T-helper 2 cell (primary cell): ENCODE measurements at places on chromosomes 12 and 14.
A peak's percentile ranks its signal among the peaks of the same experiment; 100 is the strongest.

- DNase-seq: no peak
Measured at GRCh38 chr12:58393152-58393551, 451.8 kb downstream of the ATP23 start.

- DNase-seq: no peak
Measured at GRCh38 chr14:51744372-51745130, 92.8 kb downstream of the FRMD6 start.

DNA sequence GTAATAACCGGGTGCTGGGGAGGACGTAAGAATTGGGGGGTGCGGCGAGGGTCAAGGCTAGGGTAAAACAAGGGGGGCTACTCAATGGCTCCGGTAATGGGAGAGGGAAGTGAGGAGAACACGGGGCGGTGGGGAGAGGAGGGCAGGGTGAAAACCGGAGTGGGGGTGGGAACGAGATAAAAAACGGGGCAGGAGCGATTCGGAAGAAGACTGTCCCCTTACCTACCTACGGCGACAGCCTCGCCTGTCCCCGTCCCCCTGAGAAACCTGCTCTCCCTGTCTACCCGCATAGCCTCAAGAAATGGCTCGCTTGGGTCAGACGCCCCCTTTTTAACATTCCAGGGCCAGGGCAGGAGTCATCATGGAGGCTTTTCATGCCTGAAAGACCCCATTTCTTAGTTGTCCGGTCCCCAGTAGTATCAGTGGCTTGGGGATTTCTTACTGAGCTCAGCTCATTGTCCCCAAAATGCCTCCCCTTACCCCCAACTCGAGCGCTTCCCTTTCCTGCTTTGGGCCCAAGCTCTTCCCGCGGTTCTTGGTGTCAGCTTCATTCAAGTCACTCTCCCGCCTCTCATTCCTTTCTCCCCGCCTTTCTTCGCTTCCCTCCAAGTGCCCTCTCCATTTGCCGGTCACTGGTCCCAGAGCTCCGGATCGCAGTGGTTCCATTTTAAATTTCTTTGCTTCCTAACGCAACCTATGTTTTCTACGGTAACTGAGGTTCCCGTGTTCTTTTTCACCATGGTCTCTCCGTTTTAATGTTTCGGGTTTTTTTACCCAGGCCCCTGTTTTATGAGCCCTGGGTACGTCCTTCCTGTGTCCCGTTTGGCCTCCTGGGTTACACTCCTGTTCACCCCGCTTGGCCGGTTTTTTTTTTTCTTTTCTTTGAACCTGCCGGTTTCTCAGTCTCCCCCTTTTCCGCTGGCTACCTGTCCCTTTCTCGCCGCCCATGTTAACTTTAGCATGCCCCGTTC, 1.2 kb upstream of the WSB2 start:
- DNase-seq: no peak

GRCh38 chr12:132622437-132623071, 4.0 kb downstream of the P2RX2 start:
- DNase-seq: peak; percentile 35

DNA sequence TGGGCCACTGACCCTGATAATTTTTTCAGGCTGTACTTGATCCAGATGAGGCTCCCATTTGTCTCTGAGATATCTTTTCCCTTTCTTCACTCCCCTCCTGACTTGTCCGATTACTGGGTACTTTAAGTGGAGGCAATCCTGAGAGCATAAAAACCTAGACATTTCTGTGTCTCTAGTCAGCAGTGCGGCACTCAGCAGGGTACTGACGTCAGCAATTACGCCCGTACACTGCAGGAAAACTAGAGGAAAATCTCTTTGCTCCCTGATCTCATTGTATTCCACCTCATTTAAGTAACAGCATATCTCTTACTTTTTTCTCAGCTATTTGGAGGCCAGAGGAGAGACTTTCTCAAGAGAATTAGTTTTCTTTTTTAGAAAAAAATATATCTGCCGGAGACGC, 315.5 kb upstream of the OR4E1 start:
- no peak for DNase-seq

- no peak for DNase-seq
Measured at GRCh38 chr14:81276073-81277069, 55.6 kb upstream of the GTF2A1 start.
